ENCODE measurements at places on chromosomes 2 and 18.

- DNase-seq = no peak
Measured at GRCh38 chr2:144378551-144378950, 141.4 kb downstream of the ZEB2 start.

- no peak for DNase-seq
Measured at GRCh38 chr2:167965907-167966761, 281.3 kb downstream of the STK39 start.

GRCh38 chr18:42176599-42176998, 221.6 kb downstream of the PIK3C3 start:
- DNase-seq = no peak

- DNase-seq = peak; percentile 46
Measured at GRCh38 chr18:36493349-36494159, 196.0 kb downstream of the FHOD3 start.

- peak; percentile 25 for DNase-seq
Measured at GRCh38 chr2:18311420-18312195, 248.8 kb downstream of the RDH14 start.

DNA sequence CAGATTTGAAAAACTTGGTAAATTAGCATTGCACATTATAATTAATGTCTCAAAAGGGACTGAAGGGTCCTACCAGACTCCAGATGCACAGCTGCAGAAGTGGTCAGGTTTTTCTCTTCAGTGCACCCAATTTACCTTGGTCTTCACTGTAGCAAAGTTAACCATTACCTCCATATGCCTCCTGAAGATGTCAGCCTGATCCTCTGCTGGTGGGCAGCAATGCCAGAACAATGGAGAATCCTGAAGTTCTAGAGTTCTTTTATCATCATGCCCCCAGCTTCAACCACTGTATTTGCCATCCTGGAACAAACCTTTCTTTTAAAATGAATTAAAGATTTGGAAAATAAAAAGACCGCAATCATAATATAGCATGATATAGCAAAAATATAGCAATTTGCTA, 1774.8 kb upstream of the CELF4 start:
- peak; percentile 83 for DNase-seq

GRCh38 chr2:109164739-109165221, 35.8 kb downstream of the SH3RF3 start:
- DNase-seq = no peak

GRCh38 chr18:54267701-54268100, 1.6 kb upstream of the POLI start:
- no peak for DNase-seq

DNA sequence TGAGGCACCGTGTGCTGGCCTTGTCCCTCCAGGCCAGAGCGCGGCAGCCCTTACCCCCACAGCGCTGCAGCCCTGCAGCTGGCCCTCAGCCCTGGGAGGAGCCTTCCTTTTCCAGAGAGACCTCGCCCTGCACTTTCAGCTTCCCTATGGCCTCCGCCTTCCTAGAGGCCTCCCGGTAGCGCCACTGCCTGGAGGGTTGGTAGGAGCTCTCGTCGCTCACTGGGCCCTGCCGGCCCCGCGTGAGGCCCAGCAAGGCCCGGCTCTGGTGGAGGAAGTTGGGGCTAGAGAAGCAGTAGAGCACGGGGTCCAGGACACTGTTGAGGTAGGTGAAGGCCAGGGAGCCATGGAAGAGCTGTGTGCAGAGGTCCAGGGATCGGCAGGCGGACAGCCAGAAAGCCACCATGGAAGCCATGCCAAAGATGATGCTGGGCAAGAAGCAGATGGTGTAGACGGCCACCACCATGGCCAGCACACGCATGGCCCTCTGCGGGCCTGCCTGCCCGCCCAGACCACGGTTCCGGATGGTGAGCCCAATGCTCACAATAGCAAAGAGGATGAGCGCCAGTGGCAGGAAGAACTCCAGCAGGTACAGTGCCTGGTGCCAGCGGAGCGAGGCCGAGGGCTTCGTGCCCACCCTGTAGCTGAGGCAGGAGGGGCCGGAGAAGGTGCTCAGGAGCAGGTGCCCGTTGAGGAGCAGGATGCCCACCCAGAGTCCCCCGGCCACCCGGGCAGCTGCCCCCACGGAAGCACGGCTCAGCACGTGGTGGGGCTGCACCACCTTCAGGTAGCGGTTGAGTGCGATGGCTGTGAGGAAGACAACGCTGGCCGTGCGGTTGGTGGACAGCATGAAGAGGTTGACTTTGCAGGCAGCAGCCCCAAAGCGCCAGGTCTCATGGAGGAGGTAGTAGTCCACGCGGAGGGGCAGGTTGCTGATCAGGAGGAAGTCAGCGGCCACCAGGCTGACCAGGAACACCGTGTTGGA, 821 bp downstream of the OXER1 start:
- DNase-seq = no peak

DNA sequence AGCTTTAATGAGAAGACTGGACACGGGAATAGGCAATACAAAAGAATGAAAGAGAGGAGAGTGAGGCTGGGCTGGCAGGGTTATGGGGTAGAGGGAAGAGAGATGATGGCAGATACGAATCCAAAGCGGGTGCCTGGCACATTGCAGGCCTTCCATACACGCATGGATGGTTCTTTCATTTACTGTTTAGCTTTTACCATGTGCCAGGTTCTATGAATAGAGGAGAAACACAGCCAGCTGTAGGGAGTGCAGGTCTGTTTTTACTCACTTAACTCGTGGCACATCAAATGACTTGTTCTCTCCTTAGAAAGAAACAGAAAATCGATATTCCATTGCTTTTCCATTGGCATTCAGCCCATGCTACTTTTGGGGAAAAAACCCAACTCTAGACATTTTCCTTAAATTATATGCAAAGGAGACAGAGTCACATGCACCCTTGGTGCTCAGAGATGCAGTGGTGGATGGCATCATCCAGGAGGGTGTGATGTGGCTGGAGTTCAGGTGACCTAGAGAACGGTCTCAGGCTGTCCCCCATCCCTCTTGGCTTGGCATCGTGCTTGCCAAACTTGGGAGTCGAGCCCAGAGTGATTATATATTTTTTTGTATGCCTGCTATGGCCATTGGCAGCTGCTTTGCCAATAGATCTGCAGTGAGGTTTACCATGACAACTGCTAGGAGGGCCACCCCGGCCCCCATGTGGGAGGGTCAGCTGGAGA, 6.2 kb downstream of the LTBP1 start:
- no peak for DNase-seq

DNA sequence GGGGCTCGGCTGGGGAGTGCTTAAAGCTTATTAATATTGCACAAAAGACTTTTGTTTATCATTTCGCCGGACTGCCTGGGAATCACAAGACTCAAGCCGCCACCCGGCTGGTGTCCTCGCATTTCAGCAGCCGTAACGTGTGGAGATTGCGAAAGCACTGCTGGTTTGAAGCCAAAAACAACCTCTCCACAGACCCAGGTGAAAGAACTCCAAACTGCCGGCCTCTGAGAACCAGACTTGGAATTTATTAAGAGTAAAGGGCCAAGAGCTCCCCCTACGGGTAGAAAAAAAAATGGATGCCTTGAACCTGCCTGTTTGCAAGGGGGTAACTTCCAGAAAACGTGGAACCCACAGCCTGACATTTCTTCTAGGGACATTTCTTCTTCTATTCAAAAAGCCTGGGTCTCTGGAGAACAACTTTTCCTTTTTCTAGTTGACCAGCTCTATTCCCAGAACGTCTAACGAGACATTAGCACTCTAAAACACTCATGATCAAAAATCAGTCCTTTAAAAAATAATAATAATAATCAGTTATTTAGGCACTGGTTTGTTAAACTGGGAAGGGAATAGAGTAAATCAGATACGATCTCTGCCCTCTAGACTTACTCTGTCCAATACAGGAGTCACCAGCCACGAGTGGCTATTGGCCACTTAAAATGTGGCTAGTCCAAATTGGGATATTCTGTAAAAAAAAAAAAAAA, 216.3 kb downstream of the C1D start:
- DNase-seq = peak; percentile 77

GRCh38 chr2:202545931-202546330, 88.8 kb upstream of the FAM117B start:
- DNase-seq = no peak

GRCh38 chr2:242075696-242076095, 206.2 kb downstream of the RTP5 start:
- peak; percentile 74 for DNase-seq

- DNase-seq = no peak
Measured at GRCh38 chr2:99662761-99663341, 173.0 kb upstream of the REV1 start.

- no peak for DNase-seq
Measured at GRCh38 chr2:217988840-217989204, 14.0 kb downstream of the TNS1 start.

DNA sequence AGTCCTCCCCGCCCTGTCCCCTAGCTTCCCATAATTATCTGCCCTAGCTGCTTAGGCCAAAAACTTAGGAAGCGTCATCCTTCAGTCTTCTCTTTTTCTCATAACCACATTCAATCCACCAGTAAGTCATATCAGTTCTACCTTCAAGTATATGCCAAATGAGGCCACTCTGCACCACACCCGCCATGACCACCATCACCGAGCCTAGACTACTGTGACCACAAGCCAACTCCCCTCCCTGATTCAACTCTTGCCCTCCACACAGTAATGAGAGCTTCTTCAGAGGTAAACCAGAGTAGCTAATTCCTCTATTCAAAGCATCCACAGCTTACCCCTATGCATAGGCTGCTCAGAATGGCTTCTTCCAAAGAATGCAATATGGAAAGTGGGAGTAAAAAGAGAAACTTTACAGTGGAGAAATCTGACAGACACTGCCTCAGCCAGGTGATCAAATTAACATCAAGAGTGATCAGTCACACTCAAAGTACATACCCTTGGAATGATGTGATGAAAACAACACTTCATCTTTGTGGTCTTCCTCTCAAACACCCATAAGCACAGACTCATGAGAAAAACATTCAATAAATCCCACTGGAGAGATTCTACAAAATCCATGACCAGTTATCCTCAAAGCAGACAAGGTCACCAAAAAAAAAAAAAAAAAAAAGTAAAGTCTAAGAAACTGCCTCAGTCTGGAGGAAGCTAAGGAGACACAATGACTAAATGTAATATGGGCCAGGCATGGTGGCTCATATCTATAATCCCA, 17.7 kb downstream of the MBOAT2 start:
- no peak for DNase-seq

DNA sequence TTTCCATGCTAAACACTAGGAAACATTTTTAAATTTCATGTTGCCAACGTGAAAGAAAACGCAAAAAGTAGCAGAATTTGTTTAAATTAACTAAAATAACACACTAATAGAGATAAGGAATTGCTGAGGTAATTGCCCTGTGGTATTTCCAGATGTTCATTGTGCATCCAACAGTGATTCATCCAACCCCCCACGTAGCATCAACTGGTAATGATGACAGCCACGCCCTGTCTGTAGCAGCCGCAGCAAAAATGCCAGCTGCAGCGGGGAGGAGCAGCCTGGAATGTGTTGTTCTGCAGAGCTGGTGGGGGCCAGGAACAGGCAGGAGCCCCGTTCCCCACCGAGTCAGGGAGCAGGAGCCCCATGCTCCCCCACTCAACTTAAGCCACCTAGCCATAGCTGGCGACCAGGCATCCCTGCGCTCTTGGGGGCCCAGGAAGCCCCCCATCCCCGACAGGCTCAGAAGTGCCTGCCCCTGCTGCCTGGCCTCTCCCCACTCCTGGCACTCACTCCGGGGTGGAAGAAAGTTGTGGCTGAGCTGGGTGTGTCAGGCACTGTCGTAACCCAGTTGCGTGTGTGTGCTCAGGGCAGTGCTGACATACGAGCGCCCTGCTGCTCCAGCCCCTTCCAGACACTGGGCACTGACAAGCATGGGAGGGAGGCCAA, 695.1 kb upstream of the ACVR2A start:
- no peak for DNase-seq

- DNase-seq = no peak
Measured at GRCh38 chr2:96894151-96894531, 24.3 kb upstream of the SEMA4C start.

DNA sequence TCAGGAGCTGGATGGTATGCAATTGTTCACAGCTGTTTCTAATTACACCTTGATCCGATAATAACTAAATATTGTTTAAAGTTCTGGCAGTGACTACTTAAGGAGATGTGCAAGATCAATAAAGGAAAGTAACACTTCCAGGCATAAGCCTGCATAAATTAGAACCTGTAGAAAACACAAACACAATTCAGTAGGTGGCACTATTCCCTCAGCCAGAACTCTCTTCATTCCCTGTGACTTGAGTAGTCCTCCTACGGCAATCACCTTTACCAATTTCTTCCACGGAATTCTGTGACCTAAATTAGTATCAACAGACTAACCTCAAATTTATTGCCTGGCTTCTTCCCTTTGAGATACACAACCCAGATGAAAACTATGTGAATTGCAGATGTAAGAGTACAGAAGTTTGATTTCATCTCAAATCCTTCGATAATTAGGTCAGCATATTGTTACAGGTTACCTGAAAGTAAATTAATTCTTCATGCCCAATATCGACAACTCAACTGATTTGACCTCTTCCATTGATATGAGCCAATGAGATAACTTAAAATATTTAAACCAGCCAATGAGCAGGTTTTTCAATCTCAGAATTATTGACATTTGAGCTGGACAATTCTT, 137.8 kb downstream of the PID1 start:
- DNase-seq = peak; percentile 62

GRCh38 chr2:179987916-179988315, 19.2 kb downstream of the CWC22 start:
- no peak for DNase-seq

GRCh38 chr18:36406805-36407204, 109.3 kb downstream of the FHOD3 start:
- DNase-seq = peak; percentile 95

- no peak for DNase-seq
Measured at GRCh38 chr2:127051116-127052056, 55.6 kb downstream of the BIN1 start.

- no peak for DNase-seq
Measured at GRCh38 chr2:146228020-146228393, 1616.8 kb upstream of the ACVR2A start.

DNA sequence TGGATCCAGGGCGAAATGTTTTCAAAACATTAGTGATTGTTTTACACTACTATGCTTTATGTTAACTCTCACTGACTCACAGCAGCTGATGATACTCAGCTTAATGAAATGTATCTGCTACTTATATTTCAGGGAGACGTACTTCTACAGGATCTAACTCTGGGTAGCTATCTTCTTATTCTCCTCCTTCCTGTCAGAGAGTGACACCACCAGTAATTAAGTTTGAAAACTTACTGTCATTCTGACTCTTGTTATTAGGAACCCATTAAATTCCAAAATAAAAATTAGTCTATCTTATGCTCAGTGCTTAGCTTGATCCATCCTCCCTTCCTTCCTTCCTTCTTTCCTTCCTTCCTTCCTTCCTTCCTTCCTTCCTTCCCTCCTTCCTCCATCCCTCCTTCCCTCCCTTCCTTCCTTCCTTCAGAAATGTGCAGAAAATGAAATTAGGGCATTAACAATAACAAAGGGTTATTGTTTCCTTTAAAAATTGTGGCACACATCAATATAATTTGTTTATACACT, 441.1 kb downstream of the MEIS1 start:
- DNase-seq = no peak

GRCh38 chr18:63774511-63774910, 707 bp upstream of the SERPINB7 start:
- no peak for DNase-seq

DNA sequence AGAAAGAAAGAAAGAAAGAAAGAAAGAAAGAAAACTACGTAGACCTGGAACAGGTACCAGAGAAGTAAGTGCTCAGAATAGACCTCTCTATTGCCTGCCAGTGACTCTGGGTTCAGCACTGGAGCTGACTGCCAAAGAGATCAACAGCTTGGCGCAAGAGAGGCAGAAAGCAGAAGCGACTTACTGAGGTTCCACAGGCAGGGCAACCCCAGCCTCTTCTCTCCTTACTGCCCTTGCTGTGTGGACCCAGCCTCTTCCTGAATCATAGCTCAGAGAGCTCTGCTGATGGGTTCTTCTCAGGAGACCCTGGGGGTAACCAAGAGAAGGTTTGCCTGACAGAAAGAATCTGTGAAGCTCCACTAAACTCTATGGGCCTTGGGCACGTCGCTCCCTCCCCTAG, 7.1 kb downstream of the CAPN13 start:
- no peak for DNase-seq

Data from NCI-H146 (cell line).